ENCODE measurements at places on chromosomes 7 and 10.

- no peak for DNase-seq
These were observed 191.0 kb downstream of the ZEB1 start for GRCh38 chr10:31509989-31510388.

DNA sequence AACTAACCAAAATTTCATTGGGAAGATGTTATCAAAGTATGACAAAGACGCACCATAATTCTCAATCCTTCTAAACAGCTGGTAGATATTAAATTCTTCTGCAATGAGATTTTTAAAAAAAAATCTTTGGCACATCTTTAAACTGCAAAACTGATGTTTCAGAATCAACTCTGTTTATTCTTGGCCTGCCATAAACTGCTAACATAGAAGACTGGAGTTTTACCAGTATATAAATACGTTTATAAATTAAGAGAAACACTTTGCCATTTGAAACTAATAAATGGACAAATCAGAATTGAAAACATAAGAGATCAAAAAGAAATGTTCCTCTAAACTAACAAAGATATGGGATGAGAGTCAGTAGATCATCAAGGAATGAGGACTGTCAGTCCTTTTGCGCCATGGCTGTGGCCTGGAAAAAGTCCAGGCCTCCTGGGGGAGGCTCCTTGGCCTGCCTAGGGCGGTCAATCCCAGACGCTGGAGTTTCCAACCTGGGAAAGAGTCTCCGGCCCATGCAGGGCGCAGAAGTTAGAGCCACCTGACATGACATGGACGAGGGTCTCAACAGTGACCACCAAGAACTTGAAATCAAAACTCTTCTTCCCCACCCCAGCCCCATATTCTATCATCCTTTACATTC, 34.2 kb upstream of the NEBL start:
- DNase-seq: no peak

DNA sequence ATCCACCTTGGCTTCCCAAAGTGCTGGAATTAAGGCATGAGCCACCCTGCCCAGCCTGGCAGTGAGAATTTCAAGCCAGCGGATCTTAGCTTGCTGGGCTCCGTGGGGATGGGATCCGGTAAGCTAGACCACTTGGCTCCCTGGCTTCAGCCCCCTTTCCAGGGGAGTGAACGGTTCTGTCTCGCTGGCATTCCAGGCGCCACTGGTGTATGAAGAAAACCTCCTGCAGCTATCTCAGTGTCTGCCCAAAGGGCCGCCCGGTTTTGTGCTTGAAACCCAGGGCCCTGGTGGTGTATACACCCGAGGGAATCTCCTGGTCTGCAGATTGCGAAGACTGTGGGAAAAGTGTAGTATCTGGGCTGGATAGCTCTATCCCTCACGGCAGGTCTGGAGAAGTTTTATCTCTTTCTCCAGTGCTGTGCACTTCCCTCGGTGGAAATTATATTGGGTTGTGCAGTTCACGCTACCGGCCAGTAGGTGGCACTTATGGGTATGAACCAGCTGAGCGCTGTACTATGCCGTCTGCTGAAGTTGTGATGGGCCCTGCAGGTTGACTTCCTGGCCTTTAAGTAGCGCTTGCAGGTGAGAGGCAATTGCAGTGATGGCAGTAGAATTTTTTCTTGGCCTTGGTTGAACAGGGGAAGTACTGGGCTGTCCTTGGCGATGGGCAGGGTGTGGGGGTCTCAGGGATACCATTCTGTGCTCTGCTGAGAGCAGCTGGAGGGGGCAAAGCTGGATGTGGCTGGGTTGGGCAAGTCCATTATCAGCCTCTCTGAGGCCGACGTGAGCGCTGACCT, 138.0 kb upstream of the MTPN start:
- no peak for DNase-seq

DNA sequence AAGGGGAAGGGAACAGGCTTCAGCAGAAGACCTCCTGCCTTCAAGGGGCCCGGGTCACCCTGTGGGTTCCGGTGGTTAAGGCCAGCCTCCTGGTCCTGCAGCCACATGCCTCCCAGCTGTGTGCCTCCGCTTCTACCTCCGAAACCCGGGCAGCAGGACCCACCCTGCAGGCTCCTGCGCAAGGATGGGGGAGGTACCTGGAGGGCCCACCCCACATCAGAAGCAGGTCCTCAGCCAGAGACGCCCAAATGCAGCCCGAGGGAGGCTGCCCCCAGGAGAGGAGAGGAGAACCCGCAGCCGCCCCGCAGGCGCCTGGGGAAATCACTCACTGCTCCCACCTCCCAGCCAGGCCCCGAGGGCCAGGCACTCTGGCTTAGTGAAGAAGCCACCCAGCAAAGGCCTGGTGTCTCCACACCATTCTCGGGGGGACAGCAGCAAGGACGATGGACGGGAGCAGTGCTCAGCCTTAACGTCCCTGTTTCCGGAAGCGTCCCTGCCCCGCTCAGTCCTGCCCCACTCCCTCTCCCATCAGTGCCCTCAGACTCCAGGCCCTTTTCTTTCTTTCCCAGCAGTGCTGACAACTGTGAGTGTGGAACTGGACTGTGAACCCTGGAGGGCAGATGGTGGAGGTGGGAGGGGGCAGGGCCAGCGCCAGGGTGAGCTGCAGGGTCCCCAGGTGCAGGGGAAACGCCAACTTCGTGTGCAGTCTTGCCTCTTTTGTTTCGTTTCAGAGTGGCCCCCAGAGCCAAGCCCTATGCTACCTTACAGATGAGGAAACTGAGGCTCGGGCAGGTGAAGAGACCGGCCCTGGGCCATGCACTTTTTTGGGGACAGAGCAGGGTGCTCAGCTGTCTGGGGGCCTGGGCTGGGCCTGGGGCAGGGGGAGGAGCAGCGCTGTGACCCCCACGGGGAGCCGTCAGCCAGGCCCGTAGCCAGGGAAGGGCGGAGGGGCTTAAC, 138.0 kb downstream of the FAM53B start:
- DNase-seq: no peak

GRCh38 chr10:45239642-45240041, 75.8 kb downstream of the OR13A1 start:
- DNase-seq: no peak

GRCh38 chr10:44334091-44334490, 50.8 kb downstream of the CXCL12 start:
- no peak for DNase-seq

DNA sequence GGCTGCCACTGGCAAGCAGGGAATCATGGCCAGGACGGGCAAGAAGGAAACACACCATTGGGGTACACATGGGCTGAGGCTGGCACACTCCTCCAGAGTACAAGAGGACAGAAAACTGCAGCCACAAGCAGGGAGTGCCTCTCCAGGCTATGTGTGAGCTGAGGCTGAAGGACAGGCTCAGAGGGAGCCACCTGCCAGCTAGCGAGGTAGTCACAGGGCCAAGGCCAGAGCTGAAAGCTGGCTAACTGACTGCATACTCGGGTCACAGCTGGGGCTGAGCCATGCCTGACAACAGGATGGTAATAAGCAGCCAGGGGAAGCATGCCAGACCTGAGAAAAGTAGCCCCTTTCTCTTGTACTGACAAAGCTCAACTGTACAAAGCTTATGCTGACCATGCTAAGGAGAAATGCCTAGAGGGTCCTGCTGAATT, 52.0 kb downstream of the KIF5B start:
- DNase-seq: no peak

DNA sequence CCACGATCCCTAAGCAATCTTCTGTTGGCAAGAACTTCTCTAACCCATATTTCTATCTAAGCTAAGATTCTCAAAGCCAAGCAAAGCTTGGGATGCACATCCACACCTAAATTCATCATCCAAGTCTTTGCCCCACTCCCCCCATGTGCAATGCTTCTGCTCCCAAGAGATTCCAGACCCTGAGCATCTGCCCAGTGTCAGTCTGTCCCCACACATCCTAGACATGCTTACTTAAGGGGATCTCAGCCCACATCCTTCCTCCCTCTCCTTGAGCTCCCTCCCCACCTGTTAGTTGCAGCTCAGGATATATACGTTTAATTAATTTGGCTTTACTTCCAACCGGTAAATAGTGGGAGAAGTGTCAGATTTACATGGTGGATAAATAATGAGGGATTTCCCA, 17.0 kb upstream of the TMEM273 start:
- no peak for DNase-seq

- peak; percentile 19 for DNase-seq
These were observed 63.7 kb upstream of the WAPL start for GRCh38 chr10:86585037-86585929.

DNA sequence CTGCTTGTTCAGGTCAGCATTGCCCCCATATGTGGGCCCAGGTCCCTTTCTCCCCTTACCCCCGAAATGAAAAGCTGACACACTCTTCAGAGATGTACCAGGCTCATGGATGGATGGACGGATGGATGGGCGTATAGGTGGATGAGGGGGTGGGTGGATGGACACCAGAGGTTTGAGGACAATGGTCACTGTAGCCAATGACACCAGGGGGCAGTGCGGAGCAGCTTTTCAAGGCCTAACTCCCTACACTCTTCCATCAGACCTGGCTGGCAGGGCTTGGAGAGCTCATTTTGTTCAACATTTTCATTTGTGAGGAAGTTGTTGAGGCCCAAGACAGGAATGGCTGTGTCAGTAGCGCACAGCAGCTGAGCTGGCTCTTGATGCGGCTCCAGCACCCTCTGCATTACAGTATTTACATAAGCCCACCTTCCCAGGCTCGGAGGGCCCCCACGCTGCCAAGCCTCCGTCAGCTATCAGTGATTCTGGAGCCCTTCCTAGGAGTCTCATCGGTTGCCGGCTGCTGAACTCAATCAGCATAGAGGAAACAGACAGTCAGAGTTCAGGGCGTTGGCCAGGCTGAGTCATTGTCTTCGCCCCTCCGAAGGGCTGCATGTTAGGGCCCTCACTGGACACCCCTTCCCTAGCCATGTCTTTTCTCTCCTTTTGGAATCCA, 11.6 kb upstream of the FFAR4 start:
- no peak for DNase-seq

- no peak for DNase-seq
These were observed 50.1 kb upstream of the DRGX start for GRCh38 chr10:49446031-49446430.

- DNase-seq: no peak
These were observed 20.4 kb upstream of the ST8SIA6 start for GRCh38 chr10:17474595-17475323.

DNA sequence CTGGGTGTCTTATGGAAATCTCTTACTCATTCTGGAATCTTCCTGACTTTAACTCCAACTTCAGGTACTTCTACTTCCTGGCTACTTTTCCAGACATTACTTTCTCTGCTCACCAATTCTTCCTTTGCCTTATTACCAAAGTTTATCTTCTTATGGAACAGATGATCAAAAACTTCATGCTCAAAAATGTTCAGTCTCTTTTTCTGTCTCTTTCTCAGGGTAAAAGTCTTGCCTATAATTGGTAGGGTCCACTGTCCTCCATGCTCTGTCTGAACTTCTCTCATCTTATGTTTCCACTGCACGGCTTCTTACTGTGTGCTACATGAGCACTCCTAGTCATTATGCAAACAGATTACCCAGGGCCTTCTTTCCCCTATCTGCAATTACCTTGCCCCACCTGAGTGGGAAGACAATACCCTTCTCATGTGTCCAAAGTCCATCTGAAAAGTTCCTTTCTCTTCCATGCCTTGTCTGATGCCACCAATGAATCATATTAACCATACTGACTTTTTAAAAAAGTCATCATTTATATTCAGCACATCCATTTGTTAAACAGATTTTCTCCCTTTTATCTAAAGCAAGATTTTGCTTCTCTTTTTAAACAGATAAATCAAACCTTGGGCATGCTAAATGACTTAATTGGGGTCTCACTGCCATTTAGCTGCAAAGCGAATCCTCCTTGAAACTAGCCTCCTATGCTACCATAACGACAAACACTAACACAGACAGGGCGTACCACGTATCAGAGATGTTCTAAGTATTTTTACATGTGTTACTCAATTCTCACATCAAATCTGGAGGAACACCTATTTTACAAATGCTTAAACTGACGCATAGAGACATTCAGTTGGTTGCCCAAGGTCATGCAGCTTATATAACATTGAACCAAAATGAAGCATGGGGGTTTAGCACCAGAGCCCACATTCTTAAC, 48.8 kb downstream of the SEMA3C start:
- DNase-seq: no peak

Data from stimulated activated CD4-positive, alpha-beta T cell treated with anti-CD3 and anti-CD28 coated beads, Interleukin-1b, Interleukin-23, amount 100 ng/mL, for 1 hour (primary cell).